Stimulated activated CD4-positive, alpha-beta T cell treated with anti-CD3 and anti-CD28 coated beads, Interleukin-1b, Interleukin-23, amount 100 ng/mL, for 1 hour (primary cell): ENCODE measurements at places on chromosomes 7 and 10.

- DNase-seq, result no peak
Measured at GRCh38 chr7:129776362-129776722, 164.8 kb downstream of the NRF1 start.

GRCh38 chr10:21413268-21413667 is 112.2 kb downstream of the SKIDA1 start:
- no peak for DNase-seq

GRCh38 chr7:27113991-27114769 is 11.7 kb upstream of the HOXA2 start:
- no peak for DNase-seq

- DNase-seq, result no peak
Measured at GRCh38 chr10:112434988-112435619, 11.6 kb downstream of the ZDHHC6 start.

- no peak for DNase-seq
Measured at GRCh38 chr10:3365630-3366029, 193.0 kb upstream of the PITRM1 start.
